SK-N-SH treated with all-trans-retinoic acid at 6 μM for 48 hours (cell line): ENCODE measurements at places on chromosomes 16 and 17.
A peak's percentile ranks its signal among the peaks of the same experiment; 100 is the strongest.

DNA sequence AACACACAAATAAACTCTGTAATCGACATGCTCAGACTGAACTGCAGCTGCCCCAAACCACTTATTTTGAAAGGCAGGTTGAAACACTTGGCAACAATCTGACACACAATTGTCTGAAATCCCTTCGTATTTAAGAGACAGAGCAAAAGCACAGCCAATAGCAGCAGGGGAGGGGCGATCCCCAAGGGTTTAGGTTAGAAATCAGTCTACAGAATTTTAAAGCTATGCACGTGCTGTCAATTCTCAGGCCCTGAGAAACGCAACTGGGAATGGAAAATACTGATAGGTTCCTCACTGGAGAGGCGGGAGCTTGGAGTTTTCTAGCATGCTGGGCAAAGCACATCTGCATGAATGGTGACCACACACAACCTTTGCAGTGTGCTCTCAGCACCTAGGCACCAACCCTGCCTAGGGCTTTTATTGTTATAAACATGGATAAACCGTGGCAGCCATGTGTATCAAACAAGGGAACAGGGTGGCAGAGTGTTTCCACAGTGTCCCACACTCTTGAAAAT is 168.0 kb downstream of the AATF start:
- no peak for ATAC-seq

GRCh38 chr17:79042421-79043190 is 18.6 kb downstream of the C1QTNF1 start:
- peak; percentile 82 for ATAC-seq

DNA sequence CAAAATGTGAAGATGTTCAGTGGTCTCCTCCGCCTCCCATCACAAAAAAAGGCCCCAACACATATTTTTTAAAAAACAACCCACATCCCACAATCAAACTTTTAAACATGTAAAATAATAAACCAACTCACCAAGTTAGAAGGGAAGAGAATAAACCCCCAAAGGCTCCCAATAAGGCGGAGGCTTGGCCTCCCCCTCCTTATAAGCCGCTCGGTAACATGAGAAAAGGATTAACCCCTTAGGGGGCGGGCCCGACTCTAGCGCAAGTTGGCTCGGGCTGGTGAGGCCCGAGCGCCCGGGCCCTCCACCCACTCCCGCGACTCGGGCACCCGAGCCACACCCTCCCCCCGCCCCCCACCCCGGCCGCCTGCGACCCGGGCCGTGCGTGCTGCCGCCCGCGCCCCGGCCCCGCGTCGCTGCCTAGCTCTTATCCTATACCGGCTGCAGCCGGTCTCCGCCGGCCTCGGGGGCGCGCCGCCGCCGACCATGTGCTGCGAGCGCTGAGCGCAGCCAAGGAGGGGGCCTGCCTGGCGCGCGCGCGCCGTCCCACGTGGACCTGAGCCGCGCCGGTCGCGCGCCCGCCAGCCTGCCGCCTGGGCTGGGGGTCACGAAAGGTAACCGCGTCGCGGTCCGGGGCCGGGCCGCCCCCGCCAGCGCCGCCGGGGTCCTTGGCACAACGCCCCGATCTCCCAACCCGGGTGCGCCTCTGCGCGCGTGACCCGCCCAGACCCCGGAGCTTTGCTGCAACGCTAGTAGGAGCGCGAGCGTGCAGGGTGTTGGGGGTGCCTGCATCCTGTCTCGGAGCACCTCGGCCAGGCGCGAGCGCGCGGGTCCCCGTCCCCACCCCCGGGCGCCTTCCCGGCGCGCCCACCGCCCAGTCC is at the start of the genes ARSG and SLC16A6:
Gene ARSG, plus strand, starts transcription at position 541 of the 881 bp plus-strand sequence. CDS start 15,999 bp downstream, outside the sequence.
Gene SLC16A6, minus strand, starts transcription at position 173 of the 881 bp plus-strand sequence. CDS start 12,807 bp downstream, outside the sequence.
- no peak; the same call in 1 of the 3 replicates for ATAC-seq

GRCh38 chr17:259341-259976 is 78.0 kb upstream of the DOC2B start:
- ATAC-seq = no peak
